ENCODE measurements at places on chromosomes 6 and 20. TPM values are rescaled to one million over a fixed set of nuclear protein-coding genes. Genes with fewer than 3 reads are reported as not detected.

Gene TMEM217
- 0.26 TPM for total RNA-seq

Gene MATN4
- not detected for total RNA-seq

Gene DLL1
- total RNA-seq, result 8.8 TPM

DNA sequence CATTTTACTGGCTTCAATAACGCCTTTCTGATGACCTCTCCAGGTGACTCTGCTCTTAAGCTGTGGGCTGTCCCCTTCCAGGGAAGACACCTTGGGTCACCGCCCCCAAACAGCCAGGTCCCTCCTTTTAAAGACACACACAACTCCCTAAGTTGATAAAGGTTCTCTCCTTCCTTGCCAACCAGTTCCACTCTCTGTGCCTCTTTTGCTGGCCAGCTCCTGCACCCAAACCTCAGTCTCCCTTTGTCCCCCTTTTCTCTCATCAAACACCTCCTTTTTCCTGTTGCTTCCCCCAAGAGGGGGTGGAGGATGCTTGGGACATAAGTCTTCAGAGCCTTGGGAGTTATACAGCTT, 1.0 kb downstream of the NCOA6 start:
- no peak for DNase-seq

Gene EPHA7
- 216 TPM for total RNA-seq

GRCh38 chr6:106988664-106989063, 14.1 kb upstream of the CD24 start:
- no peak for DNase-seq

Gene CPNE5
- total RNA-seq, result 2.1 TPM

Gene ALDH5A1
- 3.5 TPM for total RNA-seq

- no peak for DNase-seq
Measured at GRCh38 chr6:57268294-57268640, 46.2 kb upstream of the RAB23 start.

GRCh38 chr6:131124336-131125071, 10.8 kb upstream of the AKAP7 start:
- DNase-seq, result no peak

Gene LY6G6C
- total RNA-seq, result not detected

DNA sequence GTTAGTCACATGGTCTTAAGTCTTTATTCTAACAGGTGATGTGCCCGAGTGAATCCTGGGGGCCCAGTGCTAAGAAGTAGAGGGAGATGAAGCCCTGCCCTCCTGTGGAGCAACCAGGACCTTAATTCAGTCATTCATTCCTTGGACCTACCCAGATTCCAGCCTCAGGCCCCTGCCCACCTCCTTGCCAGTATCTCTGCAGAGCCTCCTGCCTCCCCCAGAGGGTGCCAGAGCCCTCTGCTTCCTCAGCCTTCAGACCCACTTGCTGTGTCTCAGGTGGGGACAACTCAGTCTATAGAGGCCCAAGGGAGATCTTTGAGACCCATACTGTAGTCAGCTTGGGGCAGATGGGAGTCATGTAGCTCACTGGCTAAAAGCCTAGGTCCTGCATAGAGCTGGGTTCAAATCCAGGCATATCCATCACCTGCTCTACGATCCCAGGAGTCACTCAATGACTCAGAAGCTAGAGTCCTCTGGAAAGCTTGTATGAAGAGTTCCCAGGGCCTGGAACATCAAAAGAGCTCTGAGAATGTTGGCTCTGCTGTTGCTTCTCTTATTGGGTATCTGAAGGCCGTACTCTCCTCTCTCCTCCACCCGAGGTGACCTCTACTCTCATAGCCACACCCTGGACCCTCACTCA, 3.9 kb upstream of the SIGLEC1 start:
- DNase-seq, result no peak

DNA sequence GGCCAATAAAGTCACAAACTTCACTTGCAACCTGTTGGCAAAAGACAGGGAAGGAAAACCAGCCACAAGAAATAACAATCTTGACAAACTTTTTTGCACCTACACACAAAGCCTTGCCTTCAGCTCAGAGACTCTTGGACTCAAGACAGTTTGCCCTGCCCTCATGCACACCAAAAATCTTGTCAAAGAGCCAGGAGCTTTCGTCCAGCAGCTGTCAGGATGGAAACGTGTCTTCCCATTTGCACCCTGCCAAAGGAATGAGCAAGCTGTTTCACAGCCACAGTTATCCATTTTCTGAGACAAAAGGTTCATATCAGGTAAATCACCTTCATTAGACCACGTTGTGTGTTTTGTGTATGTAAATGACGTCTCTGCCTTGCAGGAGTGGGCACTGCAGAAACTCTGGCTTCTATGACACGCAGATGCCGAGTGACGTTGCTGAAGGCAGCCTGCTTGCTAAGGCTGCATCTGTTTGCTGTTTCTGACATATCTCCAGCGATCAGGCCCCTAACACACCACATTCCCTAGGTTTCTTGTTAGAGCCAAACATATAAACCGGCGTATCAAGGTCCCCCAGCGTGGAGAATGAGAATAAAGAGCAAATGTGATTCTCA, 193.4 kb downstream of the SYNDIG1 start:
- no peak for DNase-seq

GRCh38 chr6:85641897-85642773, 551 bp downstream of the SYNCRIP start:
- DNase-seq, result peak; percentile 92

Gene FAM83C
- not detected for total RNA-seq

GRCh38 chr6:40477246-40478126, 109.7 kb downstream of the LRFN2 start:
- DNase-seq, result no peak

DNA sequence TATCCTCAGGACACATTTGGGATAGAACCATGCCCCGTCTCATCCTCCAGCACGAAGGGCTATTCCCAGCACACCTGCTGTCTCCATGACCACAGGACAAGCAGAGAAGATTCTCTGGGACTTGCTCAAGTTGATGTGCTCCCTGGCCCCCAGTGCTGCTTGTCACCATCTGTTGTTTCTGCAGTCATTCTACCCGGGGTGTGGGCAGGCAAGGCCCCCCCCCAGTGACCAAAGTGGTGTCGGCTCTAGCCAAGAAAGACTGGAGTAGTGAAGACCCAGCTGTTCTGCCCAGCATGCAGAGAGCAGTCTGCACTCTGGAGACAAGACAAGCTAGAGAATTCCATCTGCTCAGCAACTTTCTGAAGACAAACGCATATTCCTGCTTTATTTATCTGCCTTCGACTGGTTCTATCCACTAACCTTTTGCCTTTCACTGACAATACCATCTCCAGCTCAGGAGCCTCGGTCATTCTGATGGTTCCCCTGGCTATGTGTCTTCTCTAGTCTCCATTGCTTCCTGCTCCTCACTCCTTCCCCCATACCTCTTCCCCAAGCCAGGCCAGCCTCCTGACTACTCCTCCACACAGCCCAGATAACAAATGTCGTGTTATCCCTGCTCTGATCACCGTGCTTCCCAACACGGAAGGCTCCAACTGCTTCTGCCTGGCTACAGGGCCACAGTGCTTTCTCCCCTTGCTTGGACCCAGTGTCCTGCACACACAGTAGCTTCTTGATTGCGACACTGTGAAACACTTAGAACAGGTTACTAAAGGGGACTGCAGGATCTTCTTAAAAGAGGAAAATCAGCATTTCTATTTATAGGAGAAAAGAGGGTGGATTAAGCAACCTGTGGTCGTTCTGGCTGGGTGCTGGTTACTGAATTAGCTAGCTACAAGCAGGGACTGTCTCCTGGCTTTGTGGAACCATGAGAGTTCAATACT, 86.7 kb upstream of the EMILIN3 start:
- no peak for DNase-seq

DNA sequence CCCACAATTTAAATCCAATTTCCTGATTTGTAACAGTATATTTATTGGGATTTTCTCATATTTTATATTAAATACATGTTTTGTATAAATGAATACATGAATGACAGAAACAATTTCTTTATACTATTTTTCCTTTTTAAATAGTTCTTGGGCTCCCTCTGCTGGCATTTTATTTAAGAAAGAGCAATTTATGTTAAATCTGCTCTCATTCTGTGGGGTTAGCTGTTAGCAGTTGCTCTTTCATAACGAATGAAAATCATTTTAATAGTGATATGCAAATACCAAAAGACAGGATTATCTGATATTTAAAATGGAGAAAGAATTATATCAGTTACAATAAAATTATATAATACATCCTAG, 118.3 kb downstream of the RALGAPA2 start:
- DNase-seq, result no peak

DNA sequence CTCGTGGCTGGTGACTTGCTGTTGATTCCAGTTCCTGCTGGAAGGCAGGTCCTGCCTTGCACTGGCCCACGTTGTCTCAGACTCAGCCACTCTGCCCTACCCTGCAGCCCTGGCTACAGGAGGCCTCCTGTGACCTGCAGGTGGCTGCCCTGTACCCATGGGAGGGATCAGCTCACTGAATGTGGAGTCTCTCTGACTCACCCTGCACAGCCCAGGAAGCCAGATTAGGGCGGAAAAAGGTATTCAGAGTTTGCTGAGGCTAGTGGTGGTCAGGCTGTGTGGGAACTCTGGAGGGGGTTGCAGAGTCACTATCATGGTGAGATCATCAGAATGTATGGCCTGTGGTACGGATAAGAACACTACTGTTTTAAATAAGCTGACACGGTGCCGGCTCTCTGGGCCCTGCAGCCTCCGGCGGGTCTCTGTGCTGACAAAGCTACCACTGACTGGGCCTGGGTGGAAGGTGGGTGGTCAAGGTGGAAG, 24.7 kb upstream of the PYGB start:
- no peak for DNase-seq

- DNase-seq, result no peak
Measured at GRCh38 chr6:98067375-98067774, 767.0 kb upstream of the POU3F2 start.

Gene RIOK1
- total RNA-seq, result 20.2 TPM

GRCh38 chr20:51666126-51666525, 102.1 kb downstream of the ATP9A start:
- no peak for DNase-seq

DNA sequence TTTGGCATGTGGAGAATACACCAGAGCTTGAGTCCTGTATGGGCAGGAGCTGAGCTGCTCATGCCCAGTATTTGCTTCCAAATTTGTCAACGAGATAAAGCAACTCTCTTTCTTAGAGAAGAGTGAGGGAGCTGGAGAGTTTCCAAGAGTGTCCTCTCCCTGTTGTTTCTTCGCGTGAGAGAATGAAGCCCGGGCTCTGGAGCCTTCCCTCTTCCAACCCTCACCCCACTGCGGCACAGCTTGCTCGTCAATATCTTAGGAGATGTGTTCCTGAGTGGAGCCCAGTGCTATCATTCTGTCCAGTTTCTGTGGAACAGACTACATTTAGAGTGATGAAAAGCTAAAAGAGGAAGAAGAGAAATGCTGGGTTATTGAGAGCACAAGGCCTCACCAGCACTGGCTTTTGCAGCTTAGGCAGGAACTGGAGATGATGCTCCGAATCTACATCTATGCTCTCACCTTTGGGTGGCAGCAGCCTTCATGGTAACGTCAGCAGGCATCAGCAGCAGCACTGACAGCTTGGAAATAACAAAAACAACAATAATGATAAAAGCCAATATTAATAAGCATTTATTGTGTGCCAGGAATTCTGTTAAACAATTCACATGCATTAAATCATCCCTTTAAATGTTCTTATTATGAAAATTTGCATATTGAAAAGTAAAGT, 66.5 kb upstream of the TFB1M start:
- DNase-seq, result no peak

GRCh38 chr6:1436334-1437306, 47.2 kb downstream of the FOXF2 start:
- DNase-seq, result no peak

Gene GABRR1
- not detected for total RNA-seq

Measured in esophagus muscularis mucosa (tissue), 4 donors.